NCI-H1105 treated with DMSO at 0.1 percent for 48 hours (cell line): ENCODE measurements at places on chromosomes 11 and 22.

DNA sequence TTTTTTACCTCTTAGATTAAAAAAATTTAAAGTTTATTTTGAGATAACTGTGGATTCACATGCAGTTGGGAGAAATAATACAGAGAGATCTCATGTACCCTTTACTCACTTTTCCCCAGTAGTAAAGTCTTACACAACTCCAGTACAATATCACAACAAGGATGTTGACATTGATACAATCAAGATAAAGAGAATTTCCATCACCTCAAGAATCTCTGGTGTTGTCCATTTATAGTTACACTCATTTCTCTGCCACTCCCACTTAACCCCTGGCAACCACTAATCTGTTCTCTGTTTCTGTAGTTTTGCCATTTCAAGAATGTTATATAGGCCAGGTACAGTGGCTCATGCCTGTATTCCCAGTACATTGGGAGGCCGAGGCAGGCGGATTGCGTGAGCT, 10.5 kb upstream of the ZBED5 start:
- no peak for DNase-seq

DNA sequence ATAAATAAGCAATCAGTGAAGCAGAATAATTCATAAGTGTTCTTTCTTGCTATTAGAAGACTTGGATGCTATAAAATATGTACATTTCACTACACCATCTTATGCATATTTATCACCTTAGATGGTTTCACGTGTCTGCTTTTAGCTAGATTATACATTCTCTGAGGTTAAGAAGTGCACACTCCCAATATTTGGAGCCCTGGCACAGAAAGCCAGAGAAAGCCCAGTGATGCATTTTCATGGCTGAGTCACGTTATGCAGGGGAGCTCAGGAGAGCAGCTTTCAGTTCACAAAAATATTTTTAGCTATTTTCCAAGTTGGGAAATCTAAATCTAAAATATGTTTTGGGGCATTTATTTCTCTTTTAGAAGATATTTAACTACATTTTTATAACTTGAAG, 5.1 kb upstream of the TP53AIP1 start:
- no peak for DNase-seq

DNA sequence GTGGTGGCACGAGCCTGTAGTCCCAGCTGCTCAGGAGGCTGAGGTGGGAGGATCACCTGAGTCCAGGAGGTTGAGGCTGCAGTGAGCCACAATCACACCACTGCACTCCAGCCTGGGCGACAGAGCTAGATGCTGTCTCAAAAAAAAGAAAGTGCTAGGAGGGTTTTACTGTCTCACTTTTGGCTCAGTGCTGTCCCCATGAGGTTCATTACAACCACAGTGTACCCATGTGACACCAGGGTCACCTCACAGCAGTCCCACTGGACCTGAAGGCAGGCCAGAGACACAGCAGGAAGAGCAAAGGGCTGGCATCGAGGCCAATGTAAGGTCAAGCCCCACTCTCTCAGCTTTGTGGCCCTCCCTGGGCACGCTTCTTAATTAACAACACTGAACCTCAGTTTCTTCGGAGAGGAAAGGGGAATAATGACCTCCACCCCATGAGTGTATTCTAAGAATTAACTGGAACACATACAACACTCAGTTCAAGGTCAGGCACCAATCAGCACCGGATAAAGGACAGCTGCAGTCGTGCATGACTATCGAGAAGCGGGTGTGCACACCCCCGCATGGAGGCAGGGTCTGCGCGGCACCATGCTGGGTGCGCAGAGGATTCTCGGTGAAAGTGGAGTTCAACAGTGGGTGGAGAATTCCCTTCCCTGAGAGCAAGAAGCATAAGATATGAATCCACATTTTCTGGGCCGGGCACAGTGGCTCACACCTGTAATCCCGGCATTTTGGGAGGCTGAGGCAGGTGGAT, 30.9 kb upstream of the BAIAP2L2 start:
- DNase-seq: no peak

- no peak for DNase-seq
Measured at GRCh38 chr11:123362941-123363340, 67.1 kb upstream of the GRAMD1B start.

- peak; percentile 17 for DNase-seq
Measured at GRCh38 chr11:94838027-94838731, 70.0 kb downstream of the AMOTL1 start.

- no peak for DNase-seq
Measured at GRCh38 chr11:26062660-26063059, 269.3 kb upstream of the ANO3 start.

DNA sequence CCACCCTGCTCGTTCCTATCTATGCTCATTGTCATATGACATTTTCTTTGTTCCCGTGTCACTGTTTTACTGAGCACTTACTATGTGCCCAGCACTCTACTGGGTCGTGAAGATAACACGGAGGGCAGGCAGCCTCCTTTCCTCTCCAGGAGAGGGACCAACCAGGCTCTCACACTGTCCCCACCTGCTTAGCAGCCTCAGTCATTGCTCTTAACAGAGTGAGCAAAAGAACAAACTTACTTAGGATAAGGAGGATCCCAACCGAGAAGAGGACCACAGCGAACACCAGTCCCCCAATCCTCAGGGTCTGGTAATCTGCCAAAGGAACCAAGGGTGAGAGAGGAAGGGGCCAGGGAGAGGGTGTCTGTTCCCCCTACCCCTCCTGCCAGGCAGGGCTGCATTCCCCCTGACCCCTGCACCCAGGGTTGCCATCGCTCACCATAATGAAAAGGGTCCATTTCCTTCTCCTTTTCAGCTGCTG, 17.0 kb upstream of the FXYD2 start:
- DNase-seq: no peak
